ENCODE measurements at places on chromosomes 2 and 18.

DNA sequence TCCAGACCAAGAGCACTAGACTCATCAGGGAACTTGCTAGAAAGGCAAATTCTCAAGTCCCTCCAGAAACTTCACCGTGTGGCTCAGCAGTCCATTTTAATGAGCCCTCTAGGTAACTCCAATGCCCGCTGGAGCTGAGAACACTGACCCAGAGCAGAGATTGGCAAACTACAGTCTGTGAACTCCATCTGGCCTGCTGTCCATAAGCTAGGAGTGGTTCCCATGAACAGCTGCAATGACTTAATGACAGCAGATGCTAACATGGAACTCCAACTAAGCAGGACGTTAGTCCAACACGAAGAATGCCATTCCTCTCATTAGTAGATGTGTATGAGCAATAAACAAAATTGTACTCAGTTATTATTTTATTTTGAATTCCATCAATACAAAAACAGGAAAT, 371.9 kb downstream of the STK39 start:
- no peak for DNase-seq

GRCh38 chr2:48209214-48209885, 303.1 kb upstream of the FBXO11 start:
- DNase-seq: no peak

DNA sequence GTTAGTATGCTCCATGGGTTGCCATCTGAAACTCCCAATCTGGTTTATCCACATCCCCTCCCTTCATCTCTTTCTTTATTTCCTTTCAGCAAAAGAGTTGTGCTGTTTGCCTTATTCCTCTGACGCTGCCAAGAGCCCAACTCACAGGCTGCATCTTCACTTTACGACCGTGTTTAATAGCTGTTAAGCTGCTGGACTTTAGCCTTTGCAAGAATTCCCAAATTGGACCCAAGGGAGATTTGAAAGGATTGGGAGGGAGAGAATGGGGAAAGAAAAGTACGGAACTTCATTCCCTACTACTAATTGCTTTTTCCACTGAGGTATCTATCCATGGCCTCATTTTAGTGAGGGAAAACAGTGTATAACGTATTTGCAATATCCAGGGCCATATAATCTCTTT, 263.4 kb upstream of the MEIS1 start:
- no peak for DNase-seq

GRCh38 chr18:69162649-69163048, 238.0 kb upstream of the DOK6 start:
- no peak for DNase-seq

GRCh38 chr2:225894236-225894980, 494.9 kb downstream of the NYAP2 start:
- no peak for DNase-seq

DNA sequence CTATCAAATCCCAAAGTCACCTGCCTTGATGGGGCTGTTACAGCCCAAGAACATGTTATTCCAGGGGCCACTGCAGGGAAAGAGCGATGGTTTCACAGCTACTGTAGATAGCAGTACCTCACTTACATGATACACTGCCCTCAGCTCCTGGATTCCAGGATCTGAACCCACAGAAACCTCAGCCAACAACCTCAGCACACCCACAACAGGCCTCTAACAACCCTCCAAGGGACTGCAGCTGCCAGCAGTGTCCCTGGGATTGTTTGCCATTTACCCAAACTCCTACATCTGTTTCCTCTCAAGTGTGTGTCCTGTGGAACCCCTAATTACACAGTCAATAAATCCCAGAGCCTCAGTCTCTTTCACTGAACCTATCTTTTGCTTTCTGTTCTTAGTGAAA, 28.2 kb downstream of the OSBPL1A start:
- no peak for DNase-seq

DNA sequence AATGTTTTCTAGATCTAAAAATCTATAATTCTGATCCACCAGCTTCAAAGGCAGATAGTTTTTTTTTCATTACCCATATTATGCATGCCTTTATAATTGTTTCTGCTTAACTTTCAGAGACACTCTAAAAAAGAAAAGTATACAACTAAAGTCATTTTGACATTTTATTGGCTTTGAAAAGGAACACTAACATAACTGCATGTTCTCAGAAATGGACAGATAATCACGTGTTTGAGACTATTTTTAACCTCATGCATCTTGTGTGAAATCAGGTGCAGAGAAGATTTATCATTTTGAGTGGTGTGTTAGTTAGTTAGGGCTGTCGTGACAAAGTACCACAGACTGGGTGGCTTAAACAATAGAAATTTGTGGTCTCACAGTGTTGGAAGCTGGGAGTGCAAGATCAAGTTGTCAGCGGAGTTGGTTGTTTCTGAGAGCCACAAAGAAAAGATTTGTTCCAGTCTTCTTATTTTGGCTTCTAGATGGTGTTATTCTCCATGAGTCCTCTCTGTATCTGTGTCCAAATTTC, 841.4 kb upstream of the LRATD1 start:
- no peak for DNase-seq

DNA sequence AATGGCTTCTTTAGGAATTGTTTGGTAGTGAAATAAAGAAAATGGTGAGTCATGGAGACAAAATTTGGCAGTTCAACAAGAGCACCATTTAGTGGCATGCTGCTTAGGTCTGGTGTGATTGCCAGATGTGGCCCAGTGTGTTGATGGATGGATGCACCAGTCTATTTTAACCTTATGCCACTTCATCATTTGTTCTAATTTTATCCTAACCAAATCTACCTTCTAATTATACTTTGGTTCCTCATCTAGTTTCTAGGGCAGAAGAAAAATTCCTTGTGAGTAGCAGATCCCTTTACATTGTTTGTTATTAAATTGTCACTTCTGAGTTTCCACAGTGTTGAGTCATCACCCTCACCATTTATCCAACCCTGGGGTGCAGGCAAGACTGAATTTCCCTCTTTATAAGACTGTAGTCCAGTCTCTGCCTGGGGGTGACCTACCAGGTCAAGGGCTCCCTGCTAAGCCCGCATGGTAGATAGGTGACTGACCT, 32.5 kb downstream of the NABP1 start:
- no peak for DNase-seq

DNA sequence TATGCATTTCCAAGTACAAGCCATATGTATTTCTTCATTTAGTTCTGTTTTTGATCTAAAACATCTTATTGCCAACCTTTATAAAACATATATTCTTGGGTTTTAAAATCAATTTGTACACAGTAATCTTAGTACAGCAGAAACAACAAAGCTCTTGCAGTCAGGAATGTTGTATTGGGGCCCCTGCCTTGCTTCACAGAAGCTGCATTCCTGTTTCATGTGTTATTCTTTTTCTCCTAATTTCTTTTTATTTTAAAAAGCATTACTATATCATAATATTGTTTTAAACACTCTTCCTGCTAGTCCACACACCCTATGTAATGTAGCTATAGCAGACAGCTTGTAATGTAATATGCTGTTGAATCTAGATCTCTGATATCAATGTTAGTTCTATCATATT, 24.0 kb downstream of the SERPINB7 start:
- no peak for DNase-seq

GRCh38 chr18:77482190-77483085, 232.8 kb downstream of the GALR1 start:
- no peak for DNase-seq

DNA sequence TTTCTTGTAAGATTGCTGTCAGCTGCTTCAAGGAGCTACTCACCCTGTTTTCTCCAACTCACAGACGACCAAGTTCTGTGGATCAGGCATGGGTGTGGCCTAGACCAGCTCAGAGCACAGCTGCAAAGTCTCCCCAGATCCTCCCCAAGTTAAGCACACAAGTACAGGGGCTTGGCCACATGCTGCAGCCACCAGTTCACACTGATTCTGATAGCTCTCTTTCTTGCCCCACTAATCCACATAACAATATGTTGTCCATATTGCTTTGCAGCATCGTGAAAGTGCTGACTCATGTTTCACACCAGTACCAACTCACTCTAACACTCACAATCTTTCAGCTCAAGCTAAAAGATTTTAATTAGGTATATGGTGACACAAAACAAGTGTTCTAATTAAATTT, 437.0 kb downstream of the PARD3B start:
- no peak for DNase-seq

GRCh38 chr18:77478646-77479442, 229.2 kb downstream of the GALR1 start:
- no peak for DNase-seq

GRCh38 chr2:112345030-112346027, 69.9 kb downstream of the ZC3H6 start:
- no peak for DNase-seq

- no peak for DNase-seq
Measured at GRCh38 chr2:49840428-49840975, 686.2 kb upstream of the FSHR start.

DNA sequence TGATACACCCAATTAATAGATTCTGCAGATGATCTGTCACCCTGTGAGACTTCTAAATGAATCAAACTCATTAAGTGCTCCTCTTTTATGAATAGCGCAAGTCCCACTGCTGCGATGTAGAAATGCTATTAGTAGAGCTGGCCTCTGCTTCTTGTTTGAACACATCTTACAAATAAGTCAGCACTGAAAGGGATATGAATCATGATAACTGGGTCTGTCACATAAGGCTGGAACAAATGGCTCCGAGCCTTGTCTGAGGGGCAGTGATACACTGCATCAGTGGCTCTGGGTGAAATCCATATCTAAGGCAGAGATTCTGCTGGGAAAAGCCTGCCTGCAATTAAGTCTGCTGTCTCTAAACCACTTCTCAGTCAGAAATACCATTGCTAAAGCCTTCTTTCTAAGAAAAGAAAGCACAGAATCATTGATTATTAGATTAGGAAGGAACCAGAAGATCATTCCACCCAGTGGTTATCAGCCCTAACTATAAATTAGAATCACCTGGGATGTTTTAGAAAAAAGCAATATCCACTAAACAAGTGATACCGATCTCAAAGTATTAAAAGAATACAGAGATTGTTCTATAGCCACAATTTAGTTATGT, 75.2 kb downstream of the SLC5A7 start:
- DNase-seq: no peak

GRCh38 chr2:163799807-163800206, 64.0 kb upstream of the FIGN start:
- no peak for DNase-seq

DNA sequence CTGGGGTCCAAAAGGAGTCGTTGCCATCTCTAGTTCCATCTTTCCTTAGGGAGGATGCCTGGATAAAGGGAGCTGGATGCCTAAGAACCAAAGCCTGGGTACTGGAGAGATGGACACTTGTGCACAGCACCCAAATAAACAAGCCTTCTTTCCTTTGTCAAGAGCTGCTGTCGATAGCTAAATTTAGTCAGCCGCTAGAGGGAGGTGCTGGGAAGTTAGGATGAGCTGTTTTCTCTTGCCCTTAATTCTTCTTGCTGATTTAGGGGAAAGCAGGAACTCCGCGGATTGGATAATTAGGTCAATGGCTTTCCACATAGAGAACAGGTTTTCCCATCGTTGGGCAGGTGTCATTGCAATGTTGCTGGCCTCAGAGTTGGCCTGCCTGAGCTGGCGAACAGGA, 30.9 kb upstream of the SERPINB12 start:
- no peak for DNase-seq

GRCh38 chr18:63823516-63824219, 48.5 kb downstream of the SERPINB7 start:
- DNase-seq: no peak

DNA sequence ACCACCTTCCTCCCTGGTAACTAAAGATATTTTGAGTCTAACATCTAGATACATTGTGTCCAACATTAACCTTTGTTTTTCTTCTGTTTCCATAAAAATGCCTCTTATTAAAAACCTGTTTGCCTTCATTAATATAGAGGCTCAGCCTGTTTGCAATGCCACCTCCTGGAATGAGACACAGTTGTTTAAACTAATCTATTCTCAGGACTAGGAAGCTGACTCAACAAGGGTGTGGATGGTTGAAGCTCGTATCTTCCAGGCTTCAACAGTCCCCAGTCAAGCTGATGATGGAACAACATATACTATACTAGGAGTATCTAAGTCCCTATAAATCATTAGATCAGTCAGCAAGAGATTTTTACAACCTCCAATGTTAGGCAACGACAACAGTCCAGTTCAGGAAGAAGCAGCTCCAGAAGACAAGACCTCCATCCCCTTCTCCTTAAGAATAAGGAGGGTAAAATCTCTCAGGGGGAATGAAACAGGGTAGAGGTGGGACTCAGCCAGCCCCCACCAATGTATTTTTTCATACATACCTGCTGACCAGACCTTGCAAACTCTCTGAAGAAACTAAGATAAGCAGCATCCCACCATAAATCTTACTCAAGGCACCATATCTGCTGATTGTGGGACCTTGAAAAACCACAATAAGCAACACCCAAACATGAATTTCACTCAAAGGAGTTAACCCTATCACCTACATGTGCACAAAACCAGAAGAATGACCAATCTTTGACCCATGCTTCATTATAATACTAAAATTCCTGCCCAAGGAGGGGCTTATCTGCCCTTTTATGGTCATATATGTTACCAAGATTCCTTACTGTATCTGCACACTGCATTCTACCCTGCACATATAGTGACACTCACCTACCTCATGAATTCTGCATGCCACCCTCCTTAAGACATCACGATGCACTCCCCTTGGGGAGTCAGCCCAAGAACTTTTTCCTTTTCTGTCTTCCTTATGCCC, 21.4 kb downstream of the ZNF24 start:
- no peak for DNase-seq

DNA sequence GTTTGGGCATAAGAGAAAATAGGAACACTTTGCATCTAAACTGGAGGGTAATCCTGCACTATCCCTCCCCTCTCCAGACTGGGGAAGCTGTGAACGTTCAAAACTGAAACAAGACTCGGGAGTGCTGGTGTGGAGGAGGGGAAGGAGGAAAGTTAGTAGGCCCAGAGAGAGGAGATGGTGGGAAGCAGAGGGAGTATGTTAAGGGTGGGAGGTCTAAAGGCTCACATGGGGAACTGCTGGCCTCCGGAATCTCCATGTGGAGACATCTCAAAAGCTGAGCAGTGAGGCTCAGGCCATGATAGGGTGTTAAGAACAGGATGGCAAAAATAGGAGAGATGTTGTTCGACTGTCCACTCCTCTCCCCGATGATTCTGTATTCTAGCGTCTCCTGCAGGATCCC, 47.9 kb downstream of the ADD2 start:
- DNase-seq: no peak

DNA sequence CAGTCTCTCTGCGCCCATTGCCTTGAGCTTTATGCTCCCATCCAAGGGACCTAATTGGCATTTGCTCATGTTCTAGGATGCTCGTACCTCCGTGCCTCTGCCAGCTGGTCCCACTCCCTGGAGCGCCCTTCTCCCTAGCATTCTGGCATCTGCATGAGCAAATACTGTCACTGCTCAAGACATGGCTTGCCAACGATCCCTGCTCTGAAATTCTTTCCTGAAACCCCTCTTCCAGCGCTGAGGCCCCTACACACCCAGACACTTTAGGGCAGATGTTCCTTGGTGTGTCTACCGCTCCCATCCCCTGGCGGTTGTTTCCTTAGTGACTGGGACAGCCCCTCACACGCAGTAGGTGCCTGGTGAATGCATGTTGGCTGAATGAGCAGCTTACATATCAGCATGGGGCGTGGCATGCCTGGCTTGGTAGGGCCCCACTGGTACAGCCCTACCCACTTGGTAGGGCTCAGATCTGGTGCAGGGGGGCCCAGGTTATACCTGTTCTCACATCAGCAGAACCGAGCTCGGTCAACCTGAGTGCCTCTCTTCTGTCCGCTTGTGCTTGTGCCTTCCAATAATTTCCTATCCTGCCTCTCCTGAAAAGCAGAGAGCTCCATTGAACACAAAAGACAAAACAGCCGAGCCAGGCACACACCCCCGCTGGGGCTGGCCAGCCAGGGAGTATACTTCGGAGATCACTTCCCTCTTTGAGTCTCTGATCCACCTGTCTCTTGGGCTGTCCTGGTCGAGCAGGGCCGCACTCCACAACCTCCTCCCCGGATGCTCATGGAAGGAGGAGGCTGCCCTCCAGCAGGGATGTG, 59.2 kb downstream of the INHBB start:
- no peak for DNase-seq

Measured in activated naive CD8-positive, alpha-beta T cell treated with anti-CD3 and anti-CD28 coated beads, Interleukin-2, amount 50 U/mL, for 16 hours (primary cell).